ENCODE measurements at places on chromosomes 16 and 17.

DNA sequence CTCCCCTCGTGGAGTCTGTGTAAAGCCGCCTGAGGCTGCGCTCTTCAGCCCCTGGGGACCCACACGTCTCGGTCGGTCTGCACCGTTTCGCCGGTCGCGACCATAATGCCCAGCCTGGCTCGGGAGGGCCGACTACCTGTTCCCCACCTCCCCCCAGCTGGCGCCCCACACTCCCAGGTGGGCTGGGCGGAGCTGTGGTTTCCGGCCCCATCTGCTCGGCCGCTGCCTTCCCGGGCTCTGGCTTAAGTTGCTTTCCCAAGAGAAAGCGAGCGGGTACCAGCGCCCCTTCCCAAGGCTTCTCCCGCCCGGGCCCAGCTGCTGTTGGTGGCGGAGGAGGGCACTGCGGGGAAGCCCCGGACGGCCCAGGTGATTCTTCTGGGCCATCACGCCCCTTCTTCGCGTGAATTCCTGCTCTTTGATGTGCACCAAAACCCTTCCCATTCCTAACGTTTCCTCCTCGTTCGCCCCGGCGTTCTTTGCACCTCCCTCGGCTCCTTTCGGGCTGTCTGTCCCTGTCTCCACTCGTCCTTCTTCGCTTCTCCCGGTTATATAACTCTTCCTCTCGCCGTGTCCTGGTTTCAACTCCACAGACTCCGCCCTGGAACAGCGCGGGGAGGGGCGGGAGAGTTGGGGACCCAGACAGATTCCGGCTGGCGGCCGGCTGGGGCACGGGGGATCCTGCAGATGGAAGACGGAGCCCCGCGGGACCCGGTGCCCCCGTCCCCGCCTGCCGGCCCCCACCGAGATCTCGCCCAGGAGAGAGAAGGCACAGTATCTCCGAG, 2.0 kb downstream of the KDM6B start:
- no peak for DNase-seq

DNA sequence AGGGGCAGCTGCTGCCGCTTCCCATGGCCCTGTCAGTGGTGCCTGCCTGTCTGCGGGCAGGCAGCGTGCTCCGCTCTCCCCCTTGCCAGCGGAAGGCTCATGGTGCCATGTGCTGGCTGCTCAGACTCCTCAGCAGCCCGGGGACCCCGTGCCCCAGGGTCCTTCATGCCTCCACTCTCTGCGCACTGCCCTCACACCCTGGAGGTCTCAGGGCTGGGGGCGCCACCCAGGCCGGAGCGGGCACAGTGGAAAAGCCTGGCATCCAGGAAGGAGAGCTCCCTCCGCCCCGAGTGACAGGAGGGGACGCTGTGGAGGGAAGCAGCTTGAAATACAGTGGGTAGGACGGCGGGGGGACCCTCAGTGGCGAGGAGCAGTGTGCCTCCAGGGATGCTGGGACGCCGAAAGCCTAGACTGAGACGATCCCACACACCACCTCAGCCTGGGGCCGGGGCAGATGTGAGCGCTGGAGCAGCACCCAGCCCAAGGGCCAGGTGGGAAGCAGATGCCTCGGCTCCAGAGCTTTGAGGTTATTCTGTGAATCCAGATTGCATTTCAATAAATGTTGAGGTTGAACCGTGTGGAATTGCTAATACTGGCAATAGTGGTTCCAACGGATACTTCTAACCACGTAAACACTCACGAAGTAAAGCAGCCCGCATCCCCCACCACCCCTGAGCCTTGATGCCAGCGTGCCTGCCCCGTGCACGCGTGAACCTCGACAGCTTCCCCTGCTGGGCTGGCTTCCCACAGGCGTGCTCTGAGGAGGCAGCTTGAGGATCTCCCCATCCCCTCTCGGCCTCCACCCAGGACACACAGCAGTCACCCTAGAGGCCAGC, 6.5 kb downstream of the TMEM204 start:
- DNase-seq, result no peak

- DNase-seq, result no peak
These were observed 38.9 kb upstream of the PLCG2 start for GRCh38 chr16:81740169-81740568.

DNA sequence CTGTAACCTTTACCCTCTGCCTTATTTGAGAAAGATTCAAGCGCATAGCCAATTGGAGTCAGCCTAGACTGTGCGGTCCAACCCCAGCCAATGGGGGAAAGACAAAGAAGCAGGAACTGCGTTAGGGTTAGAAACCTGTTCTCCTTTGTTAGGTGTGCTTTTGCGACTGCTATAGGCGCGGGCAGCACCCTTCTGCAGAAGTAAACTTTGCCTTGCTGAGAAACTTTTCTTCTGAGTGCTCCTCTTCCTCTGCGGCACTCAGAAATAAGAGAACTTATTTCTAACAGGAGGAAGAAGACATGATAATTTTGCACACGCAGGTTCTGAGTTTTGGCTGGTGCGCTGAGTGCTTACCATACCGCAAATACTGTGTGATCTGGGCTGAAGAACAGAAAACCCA, 9.0 kb downstream of the TXNL4B start:
- DNase-seq, result no peak

DNA sequence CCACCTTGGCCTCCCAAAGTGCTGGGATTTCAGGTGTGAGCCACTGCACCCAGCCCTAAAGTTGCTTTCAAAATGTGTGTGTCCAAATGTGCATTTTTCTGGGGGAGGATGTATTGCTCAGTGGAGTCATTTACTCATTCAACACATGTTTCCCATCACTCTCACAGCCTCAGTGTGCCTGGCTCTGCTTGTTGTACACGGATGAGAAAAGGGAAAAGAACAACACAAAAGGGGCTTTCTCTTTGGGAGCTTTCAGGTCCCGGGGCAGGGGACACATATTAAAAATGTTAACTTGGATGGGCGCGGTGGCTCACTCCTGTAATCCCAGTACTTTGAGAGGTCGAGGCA, 1.7 kb upstream of the PPL start:
- no peak for DNase-seq

DNA sequence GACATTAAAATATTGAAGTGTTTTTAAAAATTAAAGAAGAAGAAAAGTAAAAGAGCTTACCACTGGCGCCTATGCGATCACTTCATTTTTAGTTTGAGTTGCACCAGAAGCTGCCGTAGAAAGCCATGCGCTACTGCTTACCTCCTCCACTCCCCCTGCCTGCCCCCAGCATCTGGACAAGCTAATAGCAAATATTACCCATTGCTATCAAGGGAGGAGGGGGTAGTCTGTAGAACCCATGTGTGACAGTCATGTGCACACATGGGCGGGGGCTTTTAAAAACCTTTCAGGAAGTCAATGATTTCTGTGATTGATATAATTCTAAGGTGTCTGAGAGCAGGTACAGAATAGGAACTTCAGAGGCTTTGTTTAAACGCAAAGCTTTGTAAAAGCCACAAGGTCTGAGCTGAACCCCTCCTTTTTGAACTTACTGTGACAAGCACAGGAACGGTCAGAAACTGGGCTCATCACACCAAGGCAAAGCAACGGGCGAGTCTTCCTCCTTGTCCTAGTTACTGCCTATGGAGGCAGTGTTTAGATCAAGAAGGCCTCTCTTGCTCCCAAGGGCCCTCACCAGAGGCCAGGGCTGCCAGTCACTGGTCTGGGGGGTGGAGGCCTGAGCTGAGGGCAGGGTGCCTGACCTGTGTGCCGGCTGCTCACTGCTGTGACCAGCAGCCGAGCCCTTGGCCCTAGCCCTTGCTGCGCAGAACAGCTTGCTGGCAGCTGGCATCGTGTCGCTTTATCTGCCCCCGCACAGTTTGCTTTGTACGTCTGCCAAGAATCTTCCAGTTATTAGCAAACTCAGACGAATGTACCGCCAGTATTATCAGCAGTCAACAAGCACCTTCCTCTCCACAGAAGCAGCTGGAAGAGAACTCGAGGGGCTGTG, 15.0 kb downstream of the GINS2 start:
- DNase-seq, result no peak

GRCh38 chr17:56710986-56711385, 117.5 kb downstream of the NOG start:
- no peak for DNase-seq

- DNase-seq, result no peak
These were observed 23.0 kb downstream of the METTL22 start for GRCh38 chr16:8644211-8645140.

GRCh38 chr17:13986855-13987254, 82.4 kb upstream of the COX10 start:
- no peak for DNase-seq

GRCh38 chr17:81854974-81855774, 5.2 kb downstream of the P4HB start:
- no peak for DNase-seq

GRCh38 chr17:73422121-73422520, 110.3 kb upstream of the CDC42EP4 start:
- DNase-seq, result no peak

DNA sequence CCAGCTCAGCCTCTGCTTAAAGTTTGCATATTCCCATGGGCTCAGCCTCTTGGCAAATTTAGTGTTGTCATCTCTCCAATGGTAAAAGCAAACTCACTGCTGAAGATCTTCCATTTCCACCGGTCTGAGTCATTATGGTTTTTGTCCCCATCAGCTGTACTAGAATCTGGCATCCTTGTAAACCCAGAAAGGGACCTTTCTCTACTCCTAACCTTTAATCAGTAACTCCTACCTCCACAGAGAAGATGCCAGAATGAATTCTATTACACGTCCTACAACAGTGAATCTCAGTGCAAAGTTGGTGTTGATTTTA, 45.8 kb downstream of the ZNF652 start:
- DNase-seq, result no peak

DNA sequence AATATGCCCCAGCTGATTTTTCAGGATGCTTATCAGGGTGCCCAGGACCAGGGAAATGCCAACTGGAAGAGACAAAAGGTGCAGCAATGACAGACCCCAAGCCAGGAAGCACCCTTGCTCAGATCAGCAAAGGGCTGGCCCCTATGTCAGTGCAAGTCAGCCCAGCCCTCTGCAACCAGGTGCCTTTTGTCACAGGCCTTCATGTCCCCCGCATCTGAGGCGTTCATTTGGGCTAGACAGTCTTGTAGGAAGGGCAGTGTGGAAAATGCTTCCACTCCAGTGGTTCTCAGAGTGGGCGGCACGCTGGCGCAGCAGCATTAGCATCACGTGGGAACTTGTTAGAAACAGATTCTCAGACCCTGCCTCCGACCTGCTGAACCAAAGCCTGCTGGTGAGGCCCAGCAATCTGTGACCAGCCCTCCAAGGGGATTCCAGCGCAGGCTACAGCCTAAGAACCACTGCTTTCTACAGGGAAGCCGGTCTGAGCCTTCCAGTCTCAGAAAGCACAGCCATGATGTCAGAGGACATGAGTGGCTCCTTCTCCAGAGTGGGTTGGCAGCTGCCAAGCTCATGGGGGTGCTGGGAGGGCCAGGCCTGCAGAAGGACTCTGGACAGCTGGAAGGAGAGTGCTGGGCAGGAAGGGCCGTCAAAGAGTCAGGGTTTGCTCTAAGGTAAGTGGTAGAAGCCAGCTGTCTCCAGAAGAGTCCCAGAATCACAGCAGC, 13.1 kb downstream of the SLC47A2 start:
- DNase-seq, result no peak

DNA sequence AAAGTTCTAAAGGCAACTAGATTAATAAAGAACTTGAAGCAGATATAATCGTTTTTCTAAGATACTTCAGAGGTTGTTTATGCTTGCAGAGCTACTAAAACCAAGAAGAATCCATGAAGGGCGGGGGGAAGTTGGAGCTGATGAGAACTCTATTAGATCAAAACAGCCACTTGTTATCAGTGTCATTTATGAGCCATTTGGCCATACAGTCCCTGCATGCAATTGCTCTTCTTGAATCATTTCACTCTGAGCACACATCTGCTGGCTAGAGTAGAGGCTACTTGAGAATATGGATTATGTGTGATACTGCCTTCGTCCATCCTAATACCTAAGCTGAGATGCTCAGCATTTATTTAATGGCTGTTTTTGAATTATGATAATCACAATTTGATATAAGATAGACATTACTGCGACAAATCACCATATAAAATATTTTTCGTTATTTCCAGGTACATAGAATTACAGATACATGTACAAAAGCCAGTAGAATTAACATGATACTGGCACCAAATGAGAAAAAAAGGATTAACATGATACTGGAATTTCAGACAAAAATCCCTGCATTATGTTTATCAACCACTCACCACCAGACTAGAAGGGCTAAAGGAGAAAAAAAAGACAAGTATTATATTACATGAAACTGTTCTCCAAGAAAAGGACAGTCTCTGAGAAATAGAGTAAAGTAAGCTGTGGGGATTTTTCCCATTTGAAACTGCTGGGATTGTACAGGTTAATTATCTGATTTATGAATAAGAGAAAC, 64.5 kb downstream of the TEX2 start:
- DNase-seq, result no peak

DNA sequence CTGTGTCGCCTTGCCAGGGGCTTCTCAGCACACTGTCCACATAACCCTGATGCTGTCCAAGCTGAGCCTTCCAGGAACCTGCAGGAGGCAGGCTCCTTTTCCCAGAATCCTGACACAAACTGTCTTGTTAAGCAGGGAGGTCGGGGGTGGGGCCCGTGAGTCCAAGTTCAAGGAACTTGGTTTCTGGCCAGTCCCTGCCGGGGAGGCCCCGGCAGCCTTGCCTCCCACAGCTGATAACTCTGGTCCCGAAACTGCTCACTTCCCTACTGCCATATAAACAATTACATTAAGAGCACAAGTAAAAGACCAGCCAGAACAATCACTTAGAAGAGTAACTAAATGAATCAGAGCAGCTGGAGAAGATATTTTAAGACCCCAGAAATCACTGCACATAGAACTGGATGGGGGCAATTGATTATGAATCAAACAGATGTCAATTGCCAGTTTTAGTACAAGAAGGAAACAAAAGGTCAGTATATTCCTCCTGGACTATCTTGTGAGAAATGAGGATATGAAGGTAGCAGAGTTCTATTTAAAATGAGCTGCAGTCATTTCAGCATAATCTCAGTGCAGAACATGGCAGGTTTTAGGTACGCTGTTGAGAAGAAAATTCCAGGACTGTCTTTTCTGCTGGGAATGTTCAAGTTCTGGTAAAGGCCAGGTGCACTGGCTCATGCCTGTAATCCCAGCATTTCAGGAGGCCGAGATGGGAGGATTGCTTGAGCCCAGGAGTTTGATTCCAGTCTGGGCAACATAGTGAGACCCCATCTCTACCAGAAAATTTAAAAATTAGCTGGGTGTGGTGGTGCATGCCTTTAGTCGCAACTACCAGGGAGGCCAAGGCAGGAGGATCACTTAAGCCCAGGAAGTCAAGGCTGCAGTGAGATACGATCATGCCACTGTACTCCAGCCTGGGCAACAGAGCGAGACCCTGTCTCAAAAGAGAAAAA, 169.8 kb downstream of the PITPNC1 start:
- DNase-seq, result peak; percentile 60

DNA sequence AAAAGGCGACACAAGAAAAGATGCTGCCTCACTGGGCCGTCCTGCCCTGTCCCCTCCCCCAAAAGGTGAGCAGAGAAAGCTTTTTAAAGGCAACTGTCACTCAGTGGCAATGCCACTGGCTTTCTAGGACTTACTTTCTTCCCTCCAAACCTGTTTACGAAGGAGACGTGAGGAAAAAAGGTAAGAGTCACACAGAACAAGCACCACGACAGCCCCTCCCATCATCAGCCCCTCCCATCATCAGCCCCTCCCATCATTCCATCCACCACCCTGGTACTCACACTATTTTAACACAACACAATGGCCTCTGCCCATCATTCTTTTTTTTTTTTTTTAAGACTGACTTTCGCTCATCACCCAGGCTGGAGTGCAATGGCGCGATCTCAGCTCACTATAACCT, 77.1 kb downstream of the NXN start:
- no peak for DNase-seq

- no peak for DNase-seq
These were observed 184.6 kb downstream of the CNTNAP4 start for GRCh38 chr16:76461836-76462235.
